Tibial nerve (tissue), 4 donors: ENCODE measurements at places on chromosomes 3 and 15. TPM values are rescaled to one million over a fixed set of nuclear protein-coding genes. Genes with fewer than 3 reads are reported as not detected.

IQCF5 gene
- total RNA-seq: not detected

DNA sequence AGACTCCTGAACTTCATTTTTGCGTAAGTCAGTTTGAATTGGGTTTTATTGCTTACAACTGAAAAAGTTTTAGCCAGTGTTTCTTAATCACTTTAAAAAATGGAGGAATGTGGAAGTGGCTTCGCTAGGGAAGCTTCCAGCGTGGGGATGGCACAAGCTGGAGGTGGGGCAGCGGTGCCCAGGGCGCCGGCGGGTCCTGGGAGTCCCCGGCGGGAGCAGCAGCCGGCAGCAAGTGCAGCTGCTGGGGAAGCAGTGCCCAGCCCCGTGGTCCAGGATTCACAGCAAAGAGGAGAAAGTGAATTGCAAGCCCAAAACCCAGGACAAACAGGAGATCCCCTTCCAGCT is 301.8 kb upstream of the PROK2 start:
- H3K27me3 ChIP-seq: no peaks in the 10 kb centered on the region
- no peak overlapping the region for H3K4me3 ChIP-seq
- no peaks in the 10 kb centered on the region for H3K36me3 ChIP-seq
- H3K27ac ChIP-seq: no peak overlapping the region
- no peak for DNase-seq

- no peak for DNase-seq
- H3K4me1 ChIP-seq: peaks cover 18% of the 10 kb centered on the region
- H3K27me3 ChIP-seq: no peaks in the 10 kb centered on the region
- H3K36me3 ChIP-seq: no peaks in the 10 kb centered on the region
Measured at GRCh38 chr3:23805210-23805632, 534 bp upstream of the UBE2E1 start.

GRCh38 chr3:159859836-159860235 is 128.8 kb upstream of the IL12A start:
- DNase-seq: no peak
- H3K27ac ChIP-seq: no peak overlapping the region
- peaks cover 3% of the 10 kb centered on the region for H3K4me1 ChIP-seq
- no peaks in the 10 kb centered on the region for H3K27me3 ChIP-seq
